ENCODE measurements at places on chromosomes 3 and 15.

DNA sequence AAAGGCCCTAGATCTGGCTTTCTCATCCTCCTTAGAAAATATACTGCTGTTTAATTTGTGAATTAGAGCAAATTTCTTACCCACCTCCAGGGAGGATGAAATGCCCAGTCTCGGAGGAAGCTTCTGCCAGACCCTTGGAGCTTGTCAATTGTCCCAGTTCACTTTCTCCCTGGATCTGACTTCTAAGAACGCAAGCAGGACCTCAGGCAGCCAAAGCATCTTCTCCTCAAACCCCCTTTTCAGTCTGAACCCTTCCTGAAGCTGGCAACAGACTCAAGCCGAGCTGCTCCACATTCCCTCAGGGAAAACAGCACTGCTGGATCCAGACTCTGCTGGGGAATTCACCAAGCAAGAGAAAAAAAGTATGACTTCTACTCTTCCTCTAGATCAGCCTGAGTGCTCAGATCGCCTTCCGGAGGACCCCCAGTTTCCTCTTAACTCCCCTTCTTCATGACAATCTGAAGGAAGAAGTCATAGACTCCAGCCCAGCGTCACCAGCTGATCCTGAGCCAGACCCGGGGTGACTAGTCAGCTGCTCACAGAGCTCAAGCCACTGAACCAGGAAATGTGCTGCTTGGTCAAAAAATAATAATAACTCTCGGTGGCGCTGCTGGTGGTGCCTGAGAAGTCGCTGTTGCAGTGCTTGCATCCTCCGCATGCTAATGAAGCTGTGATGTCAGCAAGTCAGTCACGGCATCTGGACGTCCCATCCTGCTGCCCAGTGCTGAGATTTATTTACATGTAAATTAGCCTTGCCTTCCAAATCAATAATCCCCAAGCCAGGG is at the start of gene PRICKLE2:
TSS of gene PRICKLE2 (minus strand) at position 641 of the 785 bp plus-strand sequence. CDS start 26,539 bp downstream, outside the sequence.
- DNase-seq, result no peak

GRCh38 chr15:67091980-67092677 is 26.7 kb downstream of the SMAD3 start:
- no peak for DNase-seq

DNA sequence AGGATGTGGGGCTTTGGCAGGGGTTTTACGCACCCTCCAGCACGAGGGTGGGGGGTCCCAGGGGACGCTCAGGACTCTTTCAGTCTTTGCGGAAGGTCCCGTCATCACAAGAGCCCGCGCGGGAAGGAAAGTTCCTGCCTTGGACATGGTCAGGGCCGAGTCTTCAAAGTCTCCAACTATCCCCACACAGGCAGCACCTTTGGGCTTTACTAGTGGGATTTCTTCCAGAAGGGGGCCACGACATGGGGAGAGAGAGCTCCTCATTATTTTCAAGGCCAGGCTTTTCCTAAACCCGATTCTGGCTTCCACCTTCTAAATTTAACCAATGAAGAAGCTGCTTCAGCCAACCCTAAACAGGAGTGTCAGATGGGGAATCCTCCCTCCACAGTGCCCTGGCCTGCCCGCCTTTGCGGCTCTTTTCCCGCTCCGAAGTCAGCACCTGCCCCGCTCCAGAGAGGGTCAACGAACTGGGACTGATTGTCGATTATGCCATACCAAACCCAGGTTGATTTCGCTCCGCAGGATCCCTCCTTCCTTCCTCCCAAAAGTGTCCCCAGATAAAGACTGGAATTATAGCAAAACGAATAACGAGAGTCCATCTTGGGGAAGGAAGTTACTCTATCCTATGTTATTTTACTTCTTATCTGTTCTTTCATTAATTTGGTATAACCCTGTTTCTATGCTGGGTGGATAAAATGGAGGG is 11.0 kb downstream of the SHOX2 start:
- DNase-seq, result no peak

DNA sequence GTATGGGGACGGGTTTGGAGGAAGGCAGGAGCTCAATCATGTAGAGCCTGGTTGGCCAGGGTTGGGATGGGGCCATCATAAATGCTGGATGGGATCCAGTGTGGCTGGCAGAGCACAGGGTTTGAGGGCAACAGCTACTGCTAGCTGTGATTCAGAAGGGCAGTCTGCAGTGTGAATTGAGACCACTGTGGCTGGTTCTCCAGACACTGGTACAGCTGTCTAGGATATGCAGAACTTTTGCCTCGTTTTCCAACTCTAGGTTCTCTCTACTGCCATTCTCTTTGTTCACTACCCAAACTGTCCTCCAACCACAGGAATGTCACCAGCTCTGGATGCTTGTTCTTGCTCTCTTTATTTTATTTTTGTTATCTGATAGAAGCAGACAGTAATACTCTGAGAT is 543.6 kb downstream of the AGBL1 start:
- no peak for DNase-seq

DNA sequence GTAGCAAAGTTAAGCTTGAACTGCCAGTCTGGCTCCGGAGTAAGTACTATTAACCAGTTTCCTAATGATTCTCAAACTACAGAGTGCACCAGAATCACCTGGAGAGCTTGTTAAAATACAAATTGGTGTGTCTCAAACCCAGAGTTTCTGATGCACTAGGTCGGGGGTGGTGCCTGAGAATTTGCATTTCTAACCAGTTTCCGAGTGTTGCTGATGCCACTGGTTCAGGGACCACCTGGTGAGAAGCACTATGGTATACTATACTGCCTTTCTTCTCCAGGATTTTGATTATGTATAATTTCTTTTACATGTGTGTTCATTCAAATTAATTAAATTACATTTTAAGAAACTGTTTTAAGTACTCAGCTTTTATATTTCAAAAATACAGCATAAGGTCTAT is 48.8 kb upstream of the PLSCR5 start:
- no peak for DNase-seq

DNA sequence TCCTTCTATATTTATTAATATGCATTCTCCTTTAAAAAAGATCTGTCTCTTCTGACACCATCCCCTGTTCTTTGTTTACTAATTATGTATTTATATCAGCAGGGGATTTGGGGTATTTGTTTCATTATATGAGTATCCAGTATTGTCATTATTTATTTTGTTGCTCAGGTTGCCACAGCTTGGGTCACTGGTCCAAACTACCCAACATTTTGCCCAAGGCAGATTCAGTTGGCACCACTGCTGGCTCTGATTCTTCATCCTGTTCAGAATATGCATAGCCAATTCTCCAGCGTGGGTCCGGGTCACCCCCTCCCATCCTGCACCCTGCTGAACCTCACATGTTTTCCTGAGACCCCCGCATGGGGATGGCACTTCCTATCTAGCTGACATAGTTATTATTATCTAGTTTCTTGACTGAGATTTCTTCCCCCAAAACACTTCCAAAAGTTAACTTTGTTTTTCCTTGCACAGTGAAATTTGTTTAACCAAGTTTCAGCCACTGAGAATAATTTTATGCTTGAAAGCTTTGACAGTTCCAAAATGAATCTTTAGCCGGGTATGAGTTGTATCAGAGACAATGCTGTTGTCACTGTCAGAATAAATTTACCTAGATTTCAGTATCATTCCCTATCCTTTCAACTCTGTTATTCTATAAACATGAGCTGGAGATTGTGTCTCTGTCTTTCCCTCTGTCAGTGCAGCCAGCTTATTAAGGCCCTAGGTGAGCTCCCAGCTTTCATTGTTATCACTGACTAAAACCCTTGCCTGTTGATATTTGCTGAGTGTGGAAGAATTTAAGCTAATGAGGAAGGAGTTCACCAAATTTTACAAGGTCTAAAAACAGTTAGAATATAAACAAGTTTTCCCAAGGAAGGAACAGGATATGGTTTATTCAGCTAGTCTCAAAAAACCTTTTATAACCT is 70.3 kb downstream of the TGFBR2 start:
- DNase-seq, result no peak

DNA sequence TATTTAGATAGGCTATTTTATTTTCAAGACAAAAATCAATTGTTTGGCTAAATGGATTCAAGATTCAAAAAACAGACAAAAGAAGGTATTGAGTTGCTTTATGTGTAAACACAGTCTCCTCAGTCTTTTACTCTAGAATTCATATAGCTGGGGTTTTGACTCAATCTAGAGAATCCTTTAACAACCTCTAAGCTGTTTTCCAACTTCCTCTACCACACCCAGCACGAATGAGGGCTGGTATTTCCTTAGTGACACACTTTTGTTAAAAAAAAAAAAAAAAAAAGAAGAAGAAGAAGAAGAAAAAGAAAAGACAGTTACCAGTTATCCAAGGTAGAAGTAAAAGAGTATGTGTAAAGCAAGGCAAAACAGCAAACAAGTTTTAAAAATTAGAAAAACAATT is 732.8 kb upstream of the GOLIM4 start:
- DNase-seq, result no peak

GRCh38 chr3:118534519-118534918 is 500.1 kb downstream of the IGSF11 start:
- DNase-seq, result no peak

DNA sequence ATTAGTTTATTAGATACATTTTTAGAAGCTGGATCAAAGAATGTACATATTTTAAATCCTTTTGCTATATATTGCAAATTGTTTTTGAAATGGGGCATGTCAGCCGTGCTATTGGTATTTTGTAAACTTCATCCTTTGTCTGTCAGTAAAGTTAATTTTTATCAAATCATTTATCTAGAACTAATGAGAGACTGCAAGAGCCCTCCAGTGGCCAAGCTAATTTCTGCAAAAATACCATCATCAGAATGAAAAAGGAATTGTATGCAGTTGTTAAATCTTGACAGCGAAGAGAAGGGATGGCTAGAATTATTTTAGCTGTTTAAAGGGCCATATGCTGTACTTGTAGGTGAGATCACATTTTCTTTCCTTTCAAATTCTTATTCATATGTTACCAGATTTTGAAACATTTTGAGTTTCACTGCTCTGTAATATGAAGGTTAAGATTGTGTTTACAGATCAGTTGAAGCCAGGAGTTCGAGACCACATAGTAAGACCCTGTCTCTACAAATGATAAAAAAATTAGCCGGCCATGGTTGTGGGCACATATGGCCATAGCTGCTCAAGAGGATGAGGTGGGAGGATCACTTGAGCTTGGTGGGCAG is 8.1 kb upstream of the CLDN11 start:
- no peak for DNase-seq

GRCh38 chr15:88745696-88746095 is 57.5 kb upstream of the ACAN start:
- DNase-seq, result no peak

DNA sequence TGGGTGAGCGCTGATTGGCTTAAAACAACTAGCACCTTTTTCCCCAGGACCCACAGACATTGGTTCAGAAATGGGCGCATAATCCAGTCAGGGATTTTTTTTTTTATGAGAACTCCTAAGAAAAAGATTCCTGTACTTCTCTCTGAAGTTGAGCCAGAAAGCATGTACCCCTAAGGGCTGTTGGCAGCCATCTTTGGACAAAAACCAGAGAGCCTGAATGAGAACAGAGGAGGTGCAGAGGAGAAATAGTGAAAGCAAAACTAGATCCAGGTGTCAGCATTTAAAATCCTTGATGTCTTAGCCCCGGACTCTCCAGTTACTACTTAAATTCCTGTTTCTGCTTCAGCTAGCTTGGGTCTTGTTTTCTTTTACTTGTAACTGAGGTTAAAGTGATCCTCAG is 1.9 kb upstream of the SLC27A2 start:
- no peak for DNase-seq

GRCh38 chr3:151196434-151196833 is 6.6 kb downstream of the GPR171 start:
- DNase-seq, result no peak

- DNase-seq, result no peak
Measured at GRCh38 chr3:13263770-13264467, 156.2 kb downstream of the NUP210 start.

DNA sequence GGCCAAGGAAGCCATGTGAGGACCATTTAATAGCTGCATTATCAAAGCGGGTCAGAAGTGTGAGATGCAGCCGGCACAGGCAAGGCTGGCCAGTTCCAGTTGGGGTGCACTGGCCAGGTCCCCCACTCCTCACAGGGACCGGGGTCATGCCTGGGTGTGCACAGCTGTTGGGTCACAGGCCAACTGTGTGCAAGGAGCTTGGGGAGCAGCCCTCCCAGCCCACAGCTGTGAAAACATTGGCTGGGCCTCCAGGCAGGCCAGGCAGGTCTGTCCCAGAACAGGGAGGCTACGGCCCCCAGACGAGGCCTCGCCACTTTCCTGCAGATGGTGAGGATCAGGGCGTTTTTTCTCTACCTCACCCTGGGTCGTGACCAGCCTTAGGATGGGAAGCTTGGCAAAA is 521.0 kb downstream of the NTRK3 start:
- no peak for DNase-seq

DNA sequence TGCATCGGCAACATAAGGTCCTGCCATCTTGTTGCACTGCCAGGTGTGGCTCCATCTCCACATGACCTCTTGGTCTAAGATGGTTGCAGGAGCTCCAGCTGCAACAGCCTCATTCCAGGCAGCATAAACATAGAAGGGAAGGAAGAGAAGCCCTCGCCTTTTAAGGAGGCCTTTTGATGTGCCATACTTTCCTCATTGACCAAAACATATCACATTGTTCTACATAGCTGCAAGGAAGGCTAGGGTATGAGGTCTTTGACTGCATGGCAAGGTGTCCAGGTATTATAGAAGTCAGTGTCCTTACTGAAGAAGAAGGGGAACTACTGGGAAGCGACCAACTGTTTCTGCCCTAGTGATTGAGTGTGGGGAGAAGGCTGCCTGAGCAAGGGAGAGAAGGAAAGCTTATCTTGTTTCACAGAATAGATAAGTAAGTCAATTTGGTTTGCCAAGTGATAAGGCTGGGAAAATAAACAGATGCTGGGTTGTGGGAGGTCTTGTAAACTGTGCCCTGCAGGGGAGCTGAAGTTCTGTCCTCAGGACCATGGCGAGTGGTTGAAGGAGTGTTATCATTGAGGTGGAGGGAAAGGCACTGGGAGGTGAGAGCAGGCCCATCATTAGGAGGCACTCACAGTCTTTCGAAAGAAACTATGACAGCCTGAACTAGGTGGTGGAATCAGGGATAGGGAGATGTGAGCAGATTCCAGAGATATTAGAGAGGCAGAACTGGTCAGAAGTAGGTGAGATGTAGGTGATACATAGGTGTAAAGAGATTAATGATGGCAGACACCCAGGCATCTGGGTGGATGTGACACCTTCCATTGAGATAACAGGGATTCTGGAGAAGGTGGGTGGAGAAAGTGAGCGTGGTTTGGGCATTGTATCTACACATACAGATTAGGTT is 93.8 kb upstream of the IGF1R start:
- no peak for DNase-seq

GRCh38 chr15:88664151-88664778 is 25.4 kb downstream of the ISG20 start:
- no peak for DNase-seq

Data from activated T-helper 1 cell treated with anti-CD3 and anti-CD28 coated beads, Interleukin-2, amount 50 U/mL, for 16 hours (primary cell).